ENCODE measurements at places on chromosomes 6 and 20. TPM values are rescaled to one million over a fixed set of nuclear protein-coding genes. Genes with fewer than 3 reads are reported as not detected.

DNA sequence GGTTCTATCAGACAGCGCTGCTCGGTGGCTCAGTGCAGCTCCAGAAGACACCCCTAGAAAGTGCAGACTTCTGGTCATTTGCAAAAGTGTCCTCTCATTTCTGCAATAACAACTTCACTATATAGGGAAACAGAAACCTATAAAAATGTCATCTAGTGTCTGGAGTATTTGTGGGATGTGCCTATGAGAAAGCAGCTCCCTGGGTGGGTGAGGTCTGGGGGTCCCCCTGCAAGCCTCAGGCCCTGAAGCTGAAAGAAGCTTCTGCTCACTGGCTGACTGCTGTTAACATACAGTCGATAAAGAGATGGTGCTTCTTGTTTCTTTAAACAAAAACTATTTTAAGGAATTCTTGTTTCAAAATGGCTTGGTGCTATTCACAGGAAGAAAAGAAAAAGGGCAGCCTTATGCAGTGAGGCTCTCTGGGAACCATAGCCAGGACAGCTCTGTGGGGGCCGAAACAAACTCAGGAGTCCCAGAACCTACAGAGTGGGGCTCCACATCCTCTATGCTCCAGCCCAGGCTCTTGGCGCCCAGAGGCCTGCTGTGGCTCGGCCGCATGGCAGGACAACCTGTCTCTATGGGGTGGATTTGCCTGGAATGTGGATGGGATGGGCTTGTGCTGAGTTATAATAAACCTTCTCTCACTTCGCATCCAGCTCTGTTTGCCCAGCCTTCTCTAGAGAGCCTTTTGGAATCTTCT, 109.7 kb downstream of the BANF2 start:
- peak; percentile 37 for DNase-seq

- peak; percentile 7 for DNase-seq
Measured at GRCh38 chr6:33445119-33445603, 9.2 kb upstream of the ZBTB9 start.

DNA sequence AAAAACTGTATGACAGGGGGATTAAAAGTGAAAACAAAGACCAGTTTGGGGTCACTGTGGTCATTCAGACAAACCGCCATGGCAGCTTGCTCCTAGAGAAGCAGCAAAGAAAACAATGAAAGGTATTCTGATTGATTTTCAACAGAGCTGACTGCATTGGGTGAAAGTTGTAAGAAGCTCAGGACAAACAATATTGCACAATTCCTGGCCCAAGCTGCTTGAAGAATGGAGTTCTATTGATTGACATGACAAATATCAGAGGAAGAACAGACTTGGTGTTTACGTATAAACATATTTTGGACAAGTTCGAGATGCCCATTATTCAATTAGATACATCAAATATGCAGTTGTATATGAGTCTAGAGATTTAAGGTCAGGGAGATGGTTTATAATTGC, 62.0 kb downstream of the TRIM38 start:
- DNase-seq, result no peak

Gene CPXM1
- total RNA-seq, result 41.5 TPM

Gene DOK5
- total RNA-seq, result 15.9 TPM

Gene MAK
- 0.04 TPM for total RNA-seq

Gene PPP1R14C
- 30.2 TPM for total RNA-seq

DNA sequence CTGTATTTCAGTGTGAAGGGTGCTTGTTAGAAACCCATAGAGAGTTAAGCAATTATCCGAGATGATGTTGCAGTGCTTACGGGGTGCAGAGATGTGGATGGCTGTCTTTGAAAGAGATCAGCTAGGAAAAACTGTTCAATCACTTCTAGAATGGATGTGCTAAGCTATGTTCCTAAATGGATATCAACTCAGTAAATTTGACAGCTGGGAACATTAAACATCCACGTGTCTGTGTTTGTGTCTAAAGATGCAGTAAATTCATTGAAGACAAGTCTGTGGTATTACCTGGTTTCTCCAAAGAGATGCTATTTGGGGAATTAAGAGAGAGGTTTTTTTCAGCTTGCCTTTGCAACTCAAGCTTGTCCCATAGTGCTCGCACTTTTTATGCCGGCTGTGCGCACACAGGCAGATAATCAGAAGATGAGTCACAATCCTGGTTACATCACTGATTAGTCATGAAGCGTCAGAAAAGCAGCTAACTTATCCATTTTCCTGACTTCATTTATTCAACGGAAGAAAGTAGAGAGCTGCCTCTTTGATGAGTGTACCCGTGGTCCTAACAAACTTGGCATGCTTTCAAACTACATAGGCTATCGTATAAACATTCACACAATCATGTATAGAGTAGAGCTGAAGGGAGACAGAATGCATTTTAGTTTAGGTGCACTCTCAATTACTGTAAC, 691.7 kb upstream of the SLC35B3 start:
- no peak for DNase-seq

DNA sequence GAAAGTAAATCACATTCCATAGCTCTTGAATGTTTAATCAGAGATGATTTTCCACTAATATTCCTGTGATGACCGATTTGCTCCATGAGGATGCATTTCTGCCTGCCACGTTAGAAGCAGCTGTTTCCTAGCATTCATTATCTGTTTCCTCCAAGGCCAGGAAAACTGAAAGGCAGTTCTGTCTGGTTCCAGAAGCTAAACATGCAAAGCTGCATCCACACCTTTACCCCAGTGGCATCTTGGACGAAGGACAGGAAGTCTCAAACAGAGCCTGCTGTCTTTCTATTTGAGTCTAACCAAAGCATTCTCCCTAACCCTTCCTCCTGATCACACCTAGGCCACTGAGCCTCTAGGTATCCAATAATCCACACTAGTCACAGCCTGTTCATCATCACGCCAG, 27.6 kb downstream of the CNKSR3 start:
- peak; percentile 89 for DNase-seq

GRCh38 chr20:1802385-1803060, 92.7 kb upstream of the SIRPA start:
- DNase-seq, result peak; percentile 67

DNA sequence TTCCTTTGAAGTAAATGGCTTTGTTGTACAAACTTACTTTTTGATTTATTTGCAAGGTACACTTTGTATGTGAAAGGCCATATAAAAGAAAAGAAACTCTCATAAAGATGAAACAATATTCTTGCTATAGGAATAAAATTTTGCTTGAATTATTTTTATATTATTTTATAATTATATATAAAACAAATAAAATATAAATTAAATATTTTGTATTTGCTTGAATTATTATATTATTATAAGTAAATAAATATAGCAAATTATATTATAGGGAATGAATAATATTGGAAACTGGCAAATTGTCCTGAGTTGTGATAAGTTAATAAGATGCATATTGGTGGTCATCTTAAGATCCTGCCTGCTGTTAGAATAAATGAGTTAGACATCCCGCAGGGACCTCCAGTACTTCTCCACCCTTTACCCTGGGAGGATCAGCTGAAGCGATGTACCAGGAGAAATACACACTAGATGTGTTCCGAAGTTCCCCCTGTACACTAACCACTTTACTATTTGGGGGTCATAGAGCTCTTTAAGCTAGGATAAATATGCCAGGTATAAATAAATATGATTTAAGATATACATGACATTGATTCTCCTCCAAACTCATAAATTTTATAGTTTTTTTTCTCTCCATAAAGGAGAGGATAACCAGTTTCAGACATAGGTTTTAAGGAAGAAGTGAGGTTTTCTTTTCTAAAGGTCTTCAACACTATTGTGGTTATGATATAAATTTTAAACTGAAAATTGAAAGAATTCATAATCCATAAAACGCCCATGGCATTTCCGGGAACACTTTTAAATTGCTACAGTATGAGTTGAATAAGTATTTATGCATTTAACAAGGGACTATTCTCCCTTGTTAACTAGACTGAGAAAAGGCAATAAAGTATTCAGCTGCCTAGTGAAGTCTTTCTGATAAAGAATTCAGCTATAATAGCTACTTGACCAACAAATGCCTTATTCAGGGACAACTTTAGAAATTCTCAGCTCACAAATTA, 486.3 kb upstream of the MARCKS start:
- no peak for DNase-seq

GRCh38 chr6:11315743-11316437, 83.4 kb upstream of the NEDD9 start:
- DNase-seq, result peak; percentile 45

DNA sequence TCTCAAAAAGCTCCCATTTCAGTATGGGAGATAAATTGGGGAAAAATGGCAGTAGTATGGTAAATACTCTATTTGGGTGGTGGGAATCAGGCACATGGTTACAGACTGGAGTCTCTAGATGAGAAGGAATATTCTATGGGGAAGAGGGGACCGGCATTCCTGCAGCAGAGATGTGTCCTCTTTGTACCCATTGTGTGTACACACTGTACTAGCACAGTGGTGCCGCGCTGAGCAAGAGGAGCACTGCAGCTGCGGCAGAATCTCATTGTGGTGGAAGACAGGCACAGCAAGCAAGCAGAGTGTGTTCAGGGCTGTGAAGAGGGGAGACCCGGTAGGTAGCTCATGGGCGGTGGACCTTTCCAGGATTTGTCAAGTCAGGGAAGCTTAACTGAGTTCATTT, 13.0 kb downstream of the AFDN start:
- no peak for DNase-seq

DNA sequence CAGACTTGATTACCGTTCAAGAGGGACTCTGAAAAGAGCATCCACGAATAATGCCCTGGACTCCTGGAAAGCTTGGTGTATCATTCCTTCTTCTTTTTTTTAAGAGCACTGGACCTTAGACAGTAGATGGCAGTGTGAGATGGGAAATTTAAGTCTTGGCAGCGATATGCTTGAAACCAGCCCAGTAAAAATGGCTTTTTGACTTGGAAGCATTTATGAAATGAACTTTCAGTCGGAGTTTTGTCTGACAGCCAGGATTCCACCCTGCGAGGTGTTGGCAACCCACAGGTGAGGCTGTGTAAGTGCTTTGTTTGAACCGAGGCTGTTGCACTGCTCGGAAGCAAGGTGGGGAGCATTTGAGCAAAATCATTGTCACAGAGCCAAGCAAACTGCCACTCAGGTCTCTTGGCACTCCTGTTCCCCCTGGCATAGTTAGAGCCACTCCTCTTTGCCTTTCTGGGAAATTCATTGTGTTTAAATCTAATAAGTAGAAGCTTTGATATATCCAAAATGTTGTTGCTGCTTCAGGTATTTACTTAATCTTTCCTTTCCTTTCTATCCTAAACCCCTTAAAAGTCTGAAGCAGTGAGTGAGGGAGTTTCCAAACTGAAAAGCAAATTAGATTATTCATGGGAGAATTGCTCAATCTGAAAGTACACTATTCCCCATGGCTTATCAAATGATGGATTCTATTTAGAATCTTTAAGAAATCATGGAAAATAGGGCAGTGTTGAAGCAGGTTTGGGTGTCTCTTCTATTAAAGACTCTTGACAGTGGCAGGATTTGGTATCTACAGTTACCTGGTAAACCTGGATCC, 272.8 kb upstream of the SLC35B3 start:
- peak; percentile 63 for DNase-seq

GRCh38 chr6:108780784-108781183, 67.4 kb upstream of the ARMC2 start:
- no peak for DNase-seq

Gene FAM83C
- total RNA-seq, result not detected

DNA sequence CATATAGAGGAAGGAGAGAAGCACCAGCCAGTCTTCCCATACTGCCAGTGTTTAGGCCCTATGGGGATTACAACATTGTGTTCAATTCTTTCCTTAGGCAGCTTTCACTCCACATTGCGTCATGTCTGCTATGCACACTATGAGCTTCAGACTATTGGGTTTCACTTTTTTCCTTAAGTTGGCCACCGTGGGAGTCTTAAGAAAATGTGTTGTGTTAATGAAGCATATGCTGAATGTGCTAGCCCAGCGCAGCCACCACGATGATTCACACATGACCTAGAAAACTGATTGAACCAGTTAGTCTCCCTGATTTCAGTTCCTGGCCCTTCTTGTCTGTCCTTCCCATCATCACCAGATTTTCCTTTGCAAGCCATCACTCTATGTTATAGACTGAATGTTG, 21.5 kb downstream of the TUBB2B start:
- DNase-seq, result no peak

DNA sequence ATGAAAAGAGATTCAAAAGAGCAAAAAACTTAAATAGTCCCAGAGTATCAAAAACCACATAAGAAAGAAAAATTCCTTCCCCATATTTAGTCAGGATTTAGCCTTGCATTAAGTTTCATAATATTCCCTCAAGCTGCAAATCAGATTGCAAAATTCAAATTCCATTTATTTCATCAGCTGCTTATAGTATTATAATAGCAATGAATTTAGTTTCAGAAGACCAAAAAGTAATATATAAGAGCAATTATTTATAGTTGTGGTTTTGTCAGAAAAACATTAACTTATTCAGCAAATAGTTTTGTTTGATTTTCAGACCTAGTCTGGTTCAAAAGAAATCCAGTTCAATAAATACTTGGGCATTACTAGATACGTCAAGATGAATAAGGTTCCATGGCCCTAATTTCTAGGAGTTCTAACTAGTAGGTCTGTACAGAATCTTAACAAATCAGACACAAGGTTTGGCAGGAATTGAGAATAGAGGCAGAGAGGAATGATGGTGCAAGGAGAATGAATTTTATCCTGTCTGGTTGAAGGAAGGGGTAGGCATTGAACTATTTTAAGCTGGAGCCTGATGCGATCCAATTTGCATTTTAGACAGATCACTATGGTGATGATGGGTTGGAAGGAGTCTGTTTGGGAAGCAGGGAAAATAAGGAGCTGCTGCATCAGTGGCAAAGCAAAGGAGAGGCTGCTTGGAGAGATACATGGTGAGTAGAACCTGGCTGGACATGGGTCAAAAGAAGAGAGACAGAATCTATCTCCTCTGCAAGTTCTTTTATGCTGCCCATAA, 163.9 kb upstream of the STXBP5 start:
- DNase-seq, result no peak

DNA sequence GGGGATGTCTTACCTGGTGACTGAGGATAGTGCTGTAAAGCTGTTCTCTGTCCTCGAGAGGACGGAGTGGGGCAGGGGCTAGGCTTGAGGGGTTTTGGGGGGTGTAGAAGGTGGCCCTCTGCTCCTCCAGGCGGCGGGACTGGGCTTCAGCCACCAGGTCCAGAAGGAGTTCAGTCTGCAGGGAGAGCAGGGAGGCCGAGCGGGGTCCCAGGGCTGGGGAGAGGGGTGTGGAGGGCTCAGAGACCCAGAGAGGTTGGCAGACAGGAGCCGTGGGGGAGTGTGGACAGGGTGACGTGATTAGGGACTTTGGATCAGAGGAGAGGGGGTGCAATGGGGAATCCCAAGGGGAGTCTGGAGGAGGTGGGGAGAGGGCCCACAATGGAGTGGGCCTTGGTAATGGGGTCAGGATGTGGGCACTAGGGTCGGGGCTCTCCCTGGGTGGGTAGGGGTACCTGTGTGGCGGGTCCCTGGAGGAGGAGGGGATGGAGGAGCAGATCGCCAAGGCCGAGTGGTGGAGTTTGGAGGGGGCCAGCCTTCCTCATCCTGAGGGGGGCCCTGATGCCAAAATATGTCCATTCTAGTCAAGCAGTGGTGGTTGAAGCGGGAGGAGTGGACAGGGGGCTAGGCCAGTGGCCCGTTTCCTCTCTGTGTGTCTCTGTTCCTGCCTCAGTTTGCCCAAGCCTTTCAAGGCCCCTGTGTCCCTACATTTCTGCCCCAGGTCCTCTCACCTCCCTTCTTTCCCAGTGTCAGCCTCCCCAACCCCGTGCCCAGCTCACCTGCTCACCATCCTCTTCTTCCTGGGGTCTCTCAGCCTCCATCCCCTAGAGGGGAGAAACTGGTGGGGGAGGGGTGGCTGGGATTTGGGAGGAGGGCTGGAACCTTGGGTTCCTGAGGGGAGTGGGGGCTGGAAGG, 491 bp downstream of the GPSM3 start:
- DNase-seq, result peak; percentile 22

GRCh38 chr6:4280707-4281106, 145.3 kb upstream of the ECI2 start:
- DNase-seq, result no peak

GRCh38 chr6:35164277-35164676, 23.1 kb upstream of the TCP11 start:
- no peak for DNase-seq
